ENCODE measurements at places on chromosomes 2 and 18.

DNA sequence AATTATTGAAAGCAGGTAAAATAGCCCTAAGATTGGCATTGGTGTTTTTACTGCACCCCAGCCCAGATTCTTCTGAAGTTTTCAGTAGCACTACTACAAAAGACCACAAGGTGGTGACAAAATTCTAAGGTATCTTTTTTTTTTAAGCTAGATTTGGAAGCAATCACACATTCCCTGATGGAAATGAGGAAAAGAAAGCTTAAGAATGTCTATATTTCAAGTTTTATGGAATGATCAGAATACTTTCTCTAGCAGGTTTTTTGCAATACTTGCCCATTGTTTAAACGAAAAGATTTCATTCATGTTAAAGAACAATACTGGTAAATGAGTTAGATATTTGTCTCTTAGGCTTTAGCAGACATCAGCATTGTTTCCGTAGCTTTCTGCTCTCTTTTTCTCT, 32.1 kb upstream of the ZNF638 start:
- no peak for DNase-seq

GRCh38 chr2:235082578-235083338, 130.9 kb downstream of the SH3BP4 start:
- DNase-seq, result no peak

DNA sequence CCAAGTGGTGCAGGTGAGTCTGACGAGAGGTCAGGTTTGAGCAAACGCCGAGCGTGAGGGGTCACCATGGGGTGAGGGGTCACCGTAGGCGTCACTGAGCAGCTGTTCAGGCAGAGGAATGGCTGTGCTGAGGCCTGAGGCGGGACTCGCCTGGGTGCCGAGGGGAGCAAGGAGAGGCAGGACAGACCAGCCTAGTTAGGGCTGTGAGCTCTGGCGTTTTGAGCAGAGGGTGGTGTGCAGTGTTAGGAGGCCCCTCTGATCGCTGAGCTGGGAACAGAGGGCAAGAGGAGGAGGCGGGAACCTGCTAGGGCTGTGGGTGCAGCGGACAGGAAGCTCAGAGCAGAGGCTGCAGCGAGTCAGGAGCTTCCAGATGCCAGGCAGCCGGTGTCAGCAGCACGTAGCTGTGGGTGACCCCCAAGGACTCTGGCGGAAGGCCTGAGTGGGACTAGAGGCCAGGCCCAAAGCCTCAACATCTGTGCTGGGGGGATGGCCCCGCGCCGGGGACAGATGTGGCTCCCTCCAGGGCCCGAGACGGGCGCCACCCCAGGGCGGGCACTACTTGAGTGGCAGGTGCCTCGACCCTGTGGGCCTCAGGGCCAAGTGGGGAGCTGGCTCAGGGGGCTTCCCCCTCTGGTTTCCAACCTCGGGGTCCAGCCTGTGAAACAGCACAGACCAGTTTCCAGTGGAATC, 55.7 kb downstream of the KCNG2 start:
- DNase-seq, result no peak

GRCh38 chr2:240508832-240509545, 48.8 kb downstream of the ANKMY1 start:
- no peak for DNase-seq

GRCh38 chr2:41993435-41993925, 54.3 kb upstream of the PKDCC start:
- no peak for DNase-seq

DNA sequence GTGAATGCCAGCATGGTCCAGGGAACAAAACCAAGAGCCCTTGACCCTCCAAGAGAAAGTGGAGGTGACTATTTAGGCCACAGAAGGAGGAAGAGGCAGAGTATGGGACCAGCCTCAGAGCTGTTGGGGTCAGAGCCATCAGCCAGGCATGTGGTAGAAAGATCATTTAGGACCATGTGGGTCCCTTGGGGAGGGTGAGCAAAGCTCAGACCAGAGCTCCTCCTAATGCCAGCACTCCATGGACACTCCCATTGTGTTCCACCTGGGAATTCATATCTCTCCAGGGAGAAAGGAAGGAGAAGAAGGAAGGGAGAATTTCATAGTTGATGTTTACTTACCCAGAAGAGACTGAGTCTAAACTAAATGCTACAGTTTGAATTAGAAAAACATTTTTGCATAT, 73.2 kb downstream of the CYBRD1 start:
- DNase-seq, result no peak

GRCh38 chr2:43171789-43172188, 54.6 kb downstream of the ZFP36L2 start:
- DNase-seq, result no peak

GRCh38 chr2:157480182-157480961, 36.5 kb upstream of the CYTIP start:
- no peak for DNase-seq

- DNase-seq, result no peak
Measured at GRCh38 chr2:109260886-109261700, 132.1 kb downstream of the SH3RF3 start.

- no peak for DNase-seq
Measured at GRCh38 chr2:88127888-88128653, at the start of gene FABP1. Gene FABP1 (minus strand): TSS chr2:88128062. CDS start chr2:88128017, 45 bp downstream.

- no peak for DNase-seq
Measured at GRCh38 chr2:96817882-96818281, 1.8 kb downstream of the CNNM3 start.

DNA sequence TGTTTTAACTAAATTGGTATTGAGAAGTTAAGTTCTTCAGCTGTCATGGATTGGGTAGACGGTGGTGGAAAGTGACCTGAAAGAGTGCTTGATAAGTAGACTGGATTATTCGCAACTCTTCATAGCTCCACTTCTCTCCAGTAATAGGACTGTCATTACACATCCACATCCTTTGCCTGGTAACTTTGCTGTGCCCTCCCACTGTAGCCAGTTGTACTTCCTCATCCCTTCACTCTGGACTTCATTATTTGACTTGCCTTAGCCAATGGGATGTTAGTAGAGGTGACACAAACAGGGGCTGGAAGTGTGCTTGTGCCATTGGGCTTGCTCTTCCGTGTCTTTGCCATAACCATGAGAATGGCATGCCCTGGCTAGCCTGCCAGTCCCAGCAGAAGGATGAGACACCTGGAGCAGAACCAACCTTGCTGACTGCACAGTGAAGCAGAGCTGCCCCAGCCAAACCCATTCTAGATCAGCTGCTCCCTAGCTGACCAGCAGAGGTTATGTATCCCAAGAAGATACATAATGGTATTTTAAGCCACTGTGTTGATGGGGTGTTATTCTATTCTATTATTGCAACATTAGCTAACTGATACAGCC, 16.9 kb downstream of the QPCT start:
- no peak for DNase-seq

- DNase-seq, result no peak
Measured at GRCh38 chr2:59339837-59340207, 1098.7 kb upstream of the FANCL start.

DNA sequence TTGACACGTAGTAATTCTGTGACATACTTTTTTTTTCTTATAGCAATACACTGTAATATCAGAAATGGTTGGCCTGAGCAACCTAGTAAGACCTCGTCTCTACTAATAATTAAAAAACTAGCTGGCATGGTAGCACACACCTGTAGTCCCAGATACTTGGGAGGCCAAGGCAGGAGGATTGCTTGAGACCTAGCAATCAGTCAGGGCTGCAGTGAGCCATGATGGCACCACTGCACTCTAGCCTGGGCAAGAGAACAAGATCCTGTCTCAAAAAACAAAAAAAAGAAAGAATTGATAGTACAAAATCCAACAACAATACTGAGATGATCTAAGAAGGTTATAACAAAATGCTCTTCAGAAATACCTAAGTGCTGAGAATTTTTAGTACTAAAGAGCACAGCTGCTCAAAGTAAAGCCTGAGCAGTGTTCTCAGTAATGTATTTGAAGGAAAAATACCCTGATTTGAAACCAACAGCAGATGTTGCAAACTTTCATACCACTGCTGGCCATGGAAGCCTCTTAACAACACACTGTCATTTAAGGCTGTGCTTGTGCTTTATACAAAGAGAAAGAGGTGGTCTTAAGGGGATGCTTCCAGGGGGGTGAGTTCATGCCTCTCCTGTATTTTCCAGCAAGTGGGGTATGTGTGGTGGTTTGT, 132.6 kb upstream of the CDCA7 start:
- no peak for DNase-seq

GRCh38 chr2:6676241-6676640, 189.5 kb downstream of the CMPK2 start:
- no peak for DNase-seq

GRCh38 chr2:69175790-69176715, 163.1 kb downstream of the ANTXR1 start:
- no peak for DNase-seq

GRCh38 chr2:168723275-168723899, 79.0 kb upstream of the NOSTRIN start:
- no peak for DNase-seq

- no peak for DNase-seq
Measured at GRCh38 chr2:118817469-118817868, 30.0 kb downstream of the EN1 start.

DNA sequence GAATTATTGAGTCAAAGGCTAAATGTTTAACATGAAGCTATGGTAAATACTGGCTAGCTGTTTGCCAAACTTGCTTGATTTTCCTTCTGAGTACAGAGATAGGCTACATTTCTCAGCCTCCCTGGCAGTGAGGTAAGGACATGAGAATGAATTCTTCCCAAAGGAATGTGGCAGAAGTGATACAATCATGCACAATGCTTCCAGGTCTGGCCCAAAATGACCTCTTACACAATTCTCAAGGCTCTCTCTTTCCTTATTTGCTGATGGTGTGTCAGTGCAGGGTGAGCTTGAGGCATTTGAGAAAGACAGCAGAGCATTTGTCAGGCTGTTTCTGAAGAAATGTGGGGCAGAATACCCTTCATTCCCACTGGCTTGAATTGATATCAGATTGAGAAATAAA, 95.6 kb upstream of the NABP1 start:
- no peak for DNase-seq

GRCh38 chr2:203988500-203989260, 52.1 kb downstream of the ICOS start:
- DNase-seq, result no peak

GRCh38 chr2:218437969-218438368, 19.0 kb downstream of the VIL1 start:
- DNase-seq, result no peak

DNA sequence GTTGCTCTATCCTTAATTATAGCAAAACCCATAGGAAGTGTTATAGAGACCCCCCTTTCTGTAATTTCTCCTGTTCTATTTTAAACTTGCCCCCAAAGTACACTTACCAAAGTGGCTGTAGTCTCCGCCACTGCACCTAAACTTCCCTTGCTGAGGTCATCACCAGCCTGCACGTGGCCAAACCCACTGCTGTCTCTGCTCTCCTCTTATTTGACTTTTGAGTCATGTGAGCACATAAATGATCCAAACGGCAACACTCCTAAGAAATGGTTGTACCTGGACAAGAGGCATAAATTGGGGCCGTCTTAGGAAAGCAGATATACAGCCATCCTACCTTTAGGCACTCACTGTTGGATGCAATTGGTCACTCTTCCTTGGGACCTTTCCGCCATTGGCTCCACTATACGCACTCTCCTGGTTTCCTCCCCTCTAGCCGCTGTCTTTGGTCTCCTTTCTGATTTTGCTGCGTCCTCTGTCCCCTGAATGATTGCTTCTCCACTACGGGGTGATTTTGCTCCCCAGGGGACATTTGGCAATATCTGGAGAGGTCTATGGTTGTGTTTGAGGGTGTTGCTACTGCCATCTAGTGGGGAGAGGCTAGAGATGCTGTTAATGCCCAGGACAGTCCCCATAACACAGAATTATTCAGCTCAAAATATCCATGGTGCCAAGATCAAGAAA, 19.2 kb upstream of the IL36G start:
- no peak for DNase-seq

- DNase-seq, result no peak
Measured at GRCh38 chr2:149616681-149617456, 29.3 kb upstream of the MMADHC start.

DNA sequence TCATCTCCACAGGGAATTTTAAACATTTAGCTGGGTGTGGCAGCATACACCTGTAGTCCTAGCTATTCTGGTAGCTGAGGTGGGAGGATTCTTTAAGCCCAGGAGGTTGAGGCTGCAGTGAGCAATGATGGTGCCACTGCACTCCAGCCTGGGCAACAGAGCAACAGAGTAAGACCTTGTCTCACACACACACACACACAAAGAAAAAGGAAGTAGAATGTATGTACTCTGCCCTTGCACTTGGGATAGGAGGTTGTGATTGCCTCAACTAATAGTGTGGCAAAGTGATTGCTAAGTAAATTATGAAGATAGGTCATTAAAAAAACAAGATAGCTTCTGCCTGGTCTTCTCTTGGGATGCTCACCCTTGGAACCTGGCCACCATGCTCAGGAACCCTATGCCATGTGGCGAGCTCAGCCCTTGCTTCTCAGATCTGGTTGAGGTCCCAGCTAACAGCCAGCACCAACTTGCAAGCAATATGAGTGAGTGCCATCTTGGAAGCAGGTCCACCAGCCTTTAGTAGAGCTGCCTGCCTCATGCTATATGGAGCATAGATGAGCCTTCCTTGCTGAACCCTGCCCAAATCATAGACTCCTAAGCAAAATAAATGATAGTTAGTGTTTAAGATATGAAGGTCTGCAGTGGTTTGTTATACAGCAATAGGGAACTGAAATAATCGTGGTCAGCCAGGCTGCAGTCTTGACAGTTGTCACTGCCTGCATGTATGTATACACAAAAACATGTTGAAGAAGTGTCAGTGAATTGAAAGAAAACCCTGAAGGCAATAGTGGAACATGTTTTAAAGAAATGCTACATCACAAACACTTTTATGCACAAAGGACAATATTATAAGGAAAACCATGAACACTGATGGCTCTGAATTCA, 30.1 kb upstream of the PNO1 start:
- no peak for DNase-seq

- DNase-seq, result no peak
Measured at GRCh38 chr18:22446325-22446724, 28.6 kb upstream of the CTAGE1 start.

- DNase-seq, result no peak
Measured at GRCh38 chr2:20167356-20167755, 57.6 kb downstream of the SDC1 start.

DNA sequence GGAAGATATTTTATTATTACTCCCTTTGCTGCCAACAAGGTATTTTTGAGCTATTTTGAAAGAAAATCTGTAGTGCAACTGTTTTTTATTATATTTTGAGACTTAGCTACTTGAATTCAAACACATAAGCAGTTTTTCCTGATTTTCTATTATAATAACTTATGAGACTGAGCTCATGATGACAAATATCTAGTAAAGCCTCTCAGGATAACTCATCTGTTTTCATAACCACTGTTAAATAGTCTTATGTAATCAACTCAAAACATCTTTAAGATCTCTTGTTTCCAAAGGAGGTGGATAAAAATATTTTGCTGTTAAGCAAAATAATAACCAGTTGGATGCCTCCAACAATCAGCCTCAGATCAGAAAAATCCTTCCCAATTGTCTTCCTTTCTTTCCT, 21.9 kb upstream of the PPP1CB start:
- DNase-seq, result no peak

Measured in stimulated activated CD8-positive, alpha-beta memory T cell treated with anti-CD3 and anti-CD28 coated beads, Interleukin-15, amount 100 ng/mL, for 24 hours (primary cell).